ENCODE measurements at places on chromosomes 7 and 10. TPM values are rescaled to one million over a fixed set of nuclear protein-coding genes. Genes with fewer than 3 reads are reported as not detected.

LIPJ gene
- polyA plus RNA-seq, result not detected

EPDR1 gene
- 127 TPM for polyA plus RNA-seq

SPAM1 gene
- not detected for polyA plus RNA-seq

OR13A1 gene
- not detected for polyA plus RNA-seq

MAPK8 gene
- polyA plus RNA-seq, result 38.7 TPM

PAX2 gene
- polyA plus RNA-seq, result 0.12 TPM

FKBP6 gene
- polyA plus RNA-seq, result 0.22 TPM

RTKN2 gene
- polyA plus RNA-seq, result 5.8 TPM

PTPN20 gene
- 1.5 TPM for polyA plus RNA-seq

CALML5 gene
- not detected for polyA plus RNA-seq

MRC1 gene
- 14.9 TPM for polyA plus RNA-seq

STAG3 gene
- 25.7 TPM for polyA plus RNA-seq

BTBD16 gene
- not detected for polyA plus RNA-seq

GIMAP6 gene
- 15.5 TPM for polyA plus RNA-seq

SORBS1 gene
- polyA plus RNA-seq, result 66.0 TPM

Measured in muscle of back (tissue), 13 donors.